Activated T-cell treated with anti-CD3 and anti-CD28 coated beads, Interleukin-2, amount 50 U/mL, for 72 hours (primary cell): ENCODE measurements at places on chromosomes 7 and 10. TPM values are rescaled to one million over a fixed set of nuclear protein-coding genes. Genes with fewer than 3 reads are reported as not detected.
A peak's percentile ranks its signal among the peaks of the same experiment; 100 is the strongest.

The AGR2 gene
- total RNA-seq: not detected

The AMPH gene
- 0.53 TPM for total RNA-seq

The PNLIPRP2 gene
- total RNA-seq: not detected

DNA sequence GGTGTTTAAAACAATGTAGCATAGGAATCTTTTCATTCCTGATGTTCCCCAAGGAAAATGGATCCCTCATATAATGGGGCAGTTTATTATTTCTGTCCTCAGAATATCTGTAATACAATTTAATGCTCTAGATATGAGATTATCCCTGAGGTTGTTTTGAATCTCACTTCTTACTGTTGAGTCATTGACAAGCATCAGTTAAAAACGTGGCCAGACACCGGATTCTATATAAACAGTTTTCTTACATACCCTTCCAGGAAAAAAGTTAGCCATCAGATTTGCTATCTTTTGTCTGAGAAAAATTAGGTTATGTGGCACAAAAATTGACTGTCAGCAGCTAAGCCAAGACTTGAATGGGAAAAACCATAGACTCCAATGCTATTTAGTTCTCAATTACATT, 539.8 kb upstream of the CELF2 start:
- no peak overlapping the region for H3K27ac ChIP-seq
- no peak overlapping the region for H3K4me3 ChIP-seq
- peaks cover 40% of the 10 kb centered on the region for H3K27me3 ChIP-seq
- H3K4me1 ChIP-seq: no peaks in the 10 kb centered on the region
- no peak for DNase-seq

GRCh38 chr7:90749774-90750173, 153.7 kb downstream of the CDK14 start:
- DNase-seq: no peak
- H3K4me3 ChIP-seq: no peak overlapping the region
- H3K27ac ChIP-seq: no peak overlapping the region
- H3K36me3 ChIP-seq: no peaks in the 10 kb centered on the region

DNA sequence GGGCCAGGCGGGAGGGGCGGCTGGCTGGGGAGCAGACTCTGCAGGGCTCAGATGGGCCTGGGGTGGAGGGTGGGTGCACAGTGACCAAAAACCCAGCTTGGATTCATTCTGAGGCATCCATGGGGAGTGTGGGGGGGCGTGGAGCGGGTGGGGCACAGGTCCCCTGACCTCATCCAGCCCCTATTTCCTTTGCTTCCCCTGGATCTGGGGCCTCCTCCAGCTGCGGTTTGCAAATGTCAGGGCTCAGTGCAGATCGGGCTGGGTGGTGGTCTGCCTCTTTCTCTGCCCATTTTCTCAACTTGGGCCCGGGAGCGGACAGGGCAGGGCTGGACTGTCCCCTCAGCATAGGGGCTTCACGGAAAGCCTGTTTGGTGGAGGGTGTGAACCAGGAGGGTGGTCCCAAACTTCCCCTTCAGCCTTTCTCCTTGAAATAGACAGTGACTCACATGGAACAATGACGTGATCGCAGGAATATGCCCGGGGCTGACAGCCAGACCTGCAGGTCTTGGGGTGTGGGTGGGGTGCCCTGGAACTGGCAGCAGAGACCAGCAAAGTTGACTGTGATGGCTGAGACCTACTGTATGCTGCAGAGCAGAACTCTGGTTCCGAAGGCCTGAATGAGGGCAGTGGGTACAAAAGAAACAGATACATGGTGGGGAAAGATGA, 72.9 kb upstream of the PODXL start:
- H3K36me3 ChIP-seq: no peaks in the 10 kb centered on the region
- H3K27ac ChIP-seq: no peak overlapping the region
- DNase-seq: no peak
- no peaks in the 10 kb centered on the region for H3K4me1 ChIP-seq

DNA sequence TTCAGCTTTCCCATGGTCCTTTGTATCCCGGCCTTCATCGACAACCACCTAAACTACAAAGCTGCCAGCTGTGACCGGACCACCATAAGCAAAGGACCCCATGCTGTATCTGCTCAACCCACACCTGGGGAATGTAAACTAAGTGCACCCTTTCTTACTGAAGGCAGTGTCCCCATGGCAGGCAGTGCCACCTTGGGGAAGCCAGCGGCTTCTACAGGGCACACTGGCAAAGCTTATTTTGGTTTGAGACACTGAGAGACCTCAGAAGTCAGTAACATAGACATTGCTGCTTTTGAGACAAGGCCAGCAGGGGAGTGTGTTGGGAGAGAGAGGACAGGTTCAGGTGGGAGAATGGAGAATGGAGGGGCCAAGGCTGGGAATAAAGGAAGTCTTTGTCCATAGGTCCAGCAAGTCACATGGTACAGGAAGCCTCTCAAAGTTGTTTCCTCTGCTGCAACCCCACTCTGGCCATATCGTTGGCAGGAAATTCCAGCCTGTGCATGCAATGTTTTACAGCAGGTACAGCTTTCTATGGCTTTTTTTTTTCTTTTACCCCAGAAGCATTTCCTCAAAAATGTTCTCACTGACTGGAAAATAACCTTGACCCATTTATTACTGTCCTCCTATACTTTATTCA, 85.9 kb upstream of the NPVF start:
- no peaks in the 10 kb centered on the region for H3K27me3 ChIP-seq
- no peak overlapping the region for H3K27ac ChIP-seq
- no peaks in the 10 kb centered on the region for H3K36me3 ChIP-seq
- DNase-seq: no peak

DNA sequence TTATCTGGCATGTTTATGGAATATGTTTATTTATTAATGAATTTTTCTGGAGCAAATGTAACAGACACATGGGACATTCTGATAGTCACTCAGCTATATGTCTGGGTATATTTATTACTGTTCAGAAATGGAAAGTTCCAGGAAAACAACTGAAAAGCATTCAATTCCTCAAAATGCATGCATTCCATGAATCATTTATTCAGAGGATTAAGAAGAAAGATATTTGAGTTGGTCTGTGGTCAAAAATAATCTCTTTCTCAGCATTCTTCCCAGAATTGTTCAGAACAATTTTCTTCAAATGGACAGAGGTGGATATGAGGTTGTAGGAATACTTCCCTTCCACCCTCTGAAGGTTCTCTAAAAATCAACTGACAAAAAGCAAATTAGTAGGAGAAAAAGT, 97.6 kb upstream of the ITGB1 start:
- no peak overlapping the region for H3K27ac ChIP-seq
- H3K4me1 ChIP-seq: no peaks in the 10 kb centered on the region
- H3K27me3 ChIP-seq: peaks cover 38% of the 10 kb centered on the region
- DNase-seq: no peak
- no peak overlapping the region for H3K4me3 ChIP-seq

DNA sequence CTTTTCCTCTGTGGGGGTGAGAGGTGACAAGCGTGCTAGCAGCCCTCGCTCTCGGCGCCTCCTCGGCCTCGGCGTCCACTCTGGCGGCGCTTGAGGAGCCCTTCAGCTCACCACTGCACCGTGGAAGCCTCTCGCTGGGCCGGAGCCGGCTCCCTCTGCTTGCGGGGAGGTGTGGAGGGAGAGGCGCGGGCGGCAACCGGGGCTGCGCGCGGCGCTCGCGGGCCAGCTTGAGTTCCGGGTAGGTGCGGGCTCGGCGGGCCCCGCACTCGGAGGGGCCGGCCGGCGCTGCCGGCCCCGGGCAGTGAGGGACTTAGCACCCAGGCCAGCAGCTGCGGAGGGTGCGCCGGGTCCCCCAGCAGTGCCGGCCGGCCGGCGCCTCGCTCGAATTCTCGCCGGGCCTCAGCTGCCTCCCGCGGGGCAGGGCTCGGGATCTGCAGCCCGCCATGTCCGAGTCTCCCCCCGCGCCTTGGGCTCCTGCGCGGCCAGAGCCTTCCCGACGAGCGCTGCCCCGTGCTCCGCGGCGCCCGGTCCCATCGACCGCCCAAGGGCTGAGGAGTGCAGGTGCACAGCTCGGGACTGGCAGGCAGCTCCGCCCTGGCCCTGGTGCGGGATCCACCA, 352.8 kb upstream of the PODXL start:
- no peaks in the 10 kb centered on the region for H3K36me3 ChIP-seq
- H3K27ac ChIP-seq: no peak overlapping the region
- H3K4me1 ChIP-seq: no peaks in the 10 kb centered on the region
- H3K4me3 ChIP-seq: no peak overlapping the region
- peaks cover 44% of the 10 kb centered on the region for H3K27me3 ChIP-seq

DNA sequence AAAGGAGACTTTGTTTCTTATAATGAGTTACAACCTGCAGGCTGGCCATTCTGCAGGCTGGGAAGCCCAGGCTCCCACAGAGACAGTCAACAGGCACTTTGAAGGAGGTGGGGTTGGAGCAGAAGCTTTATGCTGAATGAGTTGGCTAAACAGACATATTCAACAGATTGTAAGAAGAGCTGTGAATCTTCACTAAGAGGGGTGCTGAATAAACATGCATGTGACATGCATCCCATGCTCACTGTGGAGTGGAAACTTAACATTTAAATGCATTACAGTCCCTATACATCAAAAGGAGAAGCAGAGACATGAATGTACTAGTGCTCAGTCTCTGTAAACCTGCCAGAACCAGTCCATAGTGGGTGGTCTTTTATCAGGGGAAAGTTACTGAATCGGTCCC, 1.4 kb upstream of the CFAP69 start:
- peak overlapping the region; percentile 92 for H3K4me3 ChIP-seq
- DNase-seq: no peak

- H3K27ac ChIP-seq: no peak overlapping the region
- H3K4me3 ChIP-seq: no peak overlapping the region
These were observed 102.9 kb downstream of the CRPPA start for GRCh38 chr7:16318463-16318862.

- H3K4me3 ChIP-seq: no peak overlapping the region
- no peak for DNase-seq
- H3K4me1 ChIP-seq: no peaks in the 10 kb centered on the region
- no peak overlapping the region for H3K27ac ChIP-seq
- peaks cover 26% of the 10 kb centered on the region for H3K27me3 ChIP-seq
These were observed 51.1 kb upstream of the COMTD1 start for GRCh38 chr10:75286901-75287300.

DNA sequence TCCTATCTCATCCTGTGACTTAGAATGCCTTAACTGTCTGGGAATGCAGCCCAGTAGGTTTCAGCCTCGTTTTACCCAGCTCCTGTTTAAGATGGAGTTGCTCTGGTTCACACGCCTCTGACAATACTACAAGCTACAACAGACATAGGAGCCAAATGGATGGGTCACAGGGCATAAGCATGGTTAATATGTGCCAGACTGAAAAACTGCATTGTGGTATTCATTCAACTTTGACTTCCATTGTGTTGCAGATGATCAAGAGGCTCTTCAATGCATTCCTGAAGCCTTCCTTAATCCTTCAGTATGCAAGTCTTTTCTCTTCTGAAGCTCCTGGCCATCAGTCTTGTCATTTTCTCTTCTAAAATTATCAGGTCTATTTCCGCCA, 20.3 kb upstream of the RNF32 start:
- H3K4me1 ChIP-seq: peaks cover 10% of the 10 kb centered on the region
- H3K27me3 ChIP-seq: peaks cover 58% of the 10 kb centered on the region
- H3K4me3 ChIP-seq: no peak overlapping the region
- no peak for DNase-seq
- H3K27ac ChIP-seq: no peak overlapping the region

- DNase-seq: no peak
- H3K27me3 ChIP-seq: no peaks in the 10 kb centered on the region
- no peaks in the 10 kb centered on the region for H3K36me3 ChIP-seq
- H3K27ac ChIP-seq: no peak overlapping the region
These were observed 158.1 kb upstream of the PLXDC2 start for GRCh38 chr10:19658131-19658530.

DNA sequence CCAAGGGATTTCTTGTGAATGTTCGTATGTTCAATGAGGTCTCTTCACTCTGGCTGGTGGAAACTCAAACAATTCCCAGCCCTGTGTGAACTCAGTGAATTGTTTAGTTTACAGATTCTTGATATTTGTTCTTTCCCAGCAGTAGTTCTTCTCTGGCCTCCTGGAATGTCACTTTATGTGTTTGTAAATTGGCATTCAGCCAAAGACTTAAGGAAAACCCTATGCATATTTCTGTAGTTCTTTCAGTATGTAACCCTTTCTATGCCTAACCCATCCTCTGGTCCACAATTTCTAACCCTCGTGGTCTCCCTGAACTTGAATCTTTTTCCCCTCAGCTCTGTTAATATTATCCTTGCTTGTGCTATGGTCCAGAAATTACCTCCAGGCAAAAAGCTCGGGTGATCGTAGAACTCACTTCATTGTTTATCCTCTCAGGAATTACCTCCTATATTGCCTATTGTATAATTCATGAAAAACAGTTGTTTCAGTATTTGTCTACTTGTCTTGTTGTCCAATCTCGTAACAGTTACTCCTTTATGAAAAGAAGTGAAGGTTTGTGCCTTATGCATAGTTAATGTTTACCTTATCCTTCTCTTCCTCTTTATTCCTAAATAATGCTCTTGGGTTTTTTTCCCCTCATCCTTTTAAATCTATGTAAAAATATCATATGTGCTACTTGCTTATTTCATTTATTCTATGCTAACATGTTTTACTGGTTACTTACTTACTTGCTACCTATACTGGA, 23.7 kb upstream of the AGR3 start:
- no peaks in the 10 kb centered on the region for H3K27me3 ChIP-seq
- H3K27ac ChIP-seq: no peak overlapping the region
- no peak overlapping the region for H3K4me3 ChIP-seq
- H3K4me1 ChIP-seq: no peaks in the 10 kb centered on the region
- H3K36me3 ChIP-seq: no peaks in the 10 kb centered on the region

GRCh38 chr7:125780153-125780552, 850.5 kb upstream of the POT1 start:
- H3K27me3 ChIP-seq: no peaks in the 10 kb centered on the region
- no peaks in the 10 kb centered on the region for H3K4me1 ChIP-seq
- no peak overlapping the region for H3K4me3 ChIP-seq
- DNase-seq: no peak

DNA sequence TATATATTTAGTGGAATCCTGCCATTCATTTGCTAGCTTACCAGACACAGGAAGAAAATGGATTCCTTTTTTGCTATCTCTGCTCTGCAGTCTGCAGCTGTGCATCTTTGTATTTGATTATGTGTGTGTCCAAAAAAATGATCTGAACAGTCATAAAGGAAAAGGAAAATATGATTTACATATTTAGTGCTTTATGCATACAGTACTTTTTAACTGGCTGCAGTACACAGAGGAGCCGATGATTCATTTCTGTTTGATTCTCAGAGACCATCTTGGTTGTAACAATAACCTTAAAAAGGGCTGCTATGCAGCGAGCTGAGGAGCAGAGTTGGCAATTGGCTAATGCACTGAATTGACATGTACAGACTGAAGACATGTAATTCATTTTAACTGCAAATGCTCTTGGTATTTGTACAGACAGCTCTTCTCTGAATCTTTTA, 151.3 kb upstream of the FZD1 start:
- DNase-seq: no peak
- no peaks in the 10 kb centered on the region for H3K36me3 ChIP-seq
- no peak overlapping the region for H3K4me3 ChIP-seq
- no peaks in the 10 kb centered on the region for H3K27me3 ChIP-seq

- H3K4me3 ChIP-seq: no peak overlapping the region
- H3K36me3 ChIP-seq: peaks cover 5% of the 10 kb centered on the region
- DNase-seq: no peak
- peaks cover 3% of the 10 kb centered on the region for H3K4me1 ChIP-seq
These were observed 83.3 kb downstream of the CUL2 start for GRCh38 chr10:35006836-35007235.
